ENCODE measurements at places on chromosomes 13 and 19.

GRCh38 chr13:80584785-80585184 is 243.9 kb upstream of the SPRY2 start:
- DNase-seq: no peak

DNA sequence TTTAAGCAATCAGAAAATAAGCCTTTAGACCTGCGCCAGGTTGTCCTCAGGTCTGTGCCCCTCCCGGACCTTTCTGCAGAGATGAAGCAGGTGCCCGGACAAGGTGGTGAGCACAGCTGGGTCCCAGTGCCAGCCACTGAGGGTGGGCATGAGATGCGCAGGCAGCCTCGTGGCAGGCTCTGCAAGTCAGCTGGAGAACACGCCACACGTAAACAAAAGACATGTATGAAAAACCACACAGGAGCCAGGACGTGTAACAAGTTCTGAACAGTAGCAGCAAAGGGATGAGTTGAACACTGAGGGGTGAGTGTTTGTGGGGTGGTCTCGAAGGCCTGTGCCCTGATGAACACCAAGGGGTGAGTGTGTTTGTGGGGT is 68.8 kb upstream of the MCF2L start:
- no peak for DNase-seq

GRCh38 chr13:45296259-45296658 is 44.7 kb downstream of the TPT1 start:
- DNase-seq: no peak

DNA sequence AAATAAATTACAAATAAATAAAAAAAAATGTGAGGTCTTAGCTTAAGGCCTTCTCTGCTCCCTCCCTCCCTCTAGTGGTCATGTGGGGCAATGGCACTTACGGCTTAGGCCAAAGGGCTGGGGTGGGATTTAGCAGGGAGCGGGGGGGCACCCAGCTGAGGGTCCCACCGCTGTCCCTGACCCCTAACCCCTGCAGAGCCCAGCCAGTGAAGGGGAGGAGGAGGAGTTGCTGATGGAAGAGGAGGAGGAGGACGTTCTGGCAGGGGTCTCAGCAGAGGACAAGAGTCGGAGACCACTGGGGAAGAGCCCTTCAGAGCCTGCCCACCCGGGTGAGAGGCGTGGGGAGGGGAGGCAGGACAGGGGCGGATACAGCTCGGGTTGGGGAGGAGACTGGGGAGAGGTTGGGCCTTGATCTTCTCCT is 9.3 kb downstream of the MPND start:
- no peak for DNase-seq

GRCh38 chr13:80477661-80478443 is 136.9 kb upstream of the SPRY2 start:
- DNase-seq: no peak

DNA sequence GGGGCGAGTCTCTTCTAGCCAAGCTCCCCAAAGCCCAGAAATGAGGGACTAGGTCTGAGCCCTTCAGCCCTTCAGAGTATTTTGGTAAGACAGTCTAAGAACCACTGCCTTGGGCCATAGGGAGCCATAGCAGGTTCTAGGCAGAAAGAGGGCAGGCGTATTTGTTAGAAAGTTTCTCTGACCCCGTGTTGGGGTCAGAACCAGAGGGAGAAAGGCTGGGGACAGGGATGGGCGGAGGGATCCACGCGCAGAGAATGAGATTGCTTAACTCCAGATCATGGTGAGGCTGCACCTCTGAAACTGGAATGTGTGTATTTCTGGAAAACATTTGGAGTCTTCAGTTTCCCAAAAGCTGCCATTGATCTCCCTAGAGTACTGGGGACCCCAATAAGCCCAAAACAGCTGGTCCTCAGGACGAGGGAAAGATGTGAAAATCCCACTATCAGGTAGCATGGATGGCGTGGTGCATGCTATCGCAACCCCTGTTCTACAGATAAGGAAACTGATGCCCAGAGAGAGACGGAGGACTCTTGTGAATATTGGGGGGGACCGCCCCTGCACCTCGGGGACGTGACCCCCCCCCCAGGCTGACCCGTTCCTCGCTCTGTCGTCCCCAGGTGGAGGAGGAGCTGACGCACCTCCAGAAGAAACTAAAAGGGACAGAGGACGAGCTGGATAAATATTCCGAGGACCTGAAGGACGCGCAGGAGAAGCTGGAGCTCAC is 703 bp upstream of the TPM4 start:
- no peak for DNase-seq

- DNase-seq: no peak
Observed at GRCh38 chr13:32261567-32261966, 53.6 kb downstream of the ZAR1L start.

GRCh38 chr13:108146642-108147041 is 68.7 kb downstream of the LIG4 start:
- no peak for DNase-seq

GRCh38 chr13:70816853-70817252 is 708.6 kb upstream of the KLHL1 start:
- DNase-seq: no peak

GRCh38 chr13:77362166-77362565 is 35.3 kb upstream of the MYCBP2 start:
- DNase-seq: no peak

DNA sequence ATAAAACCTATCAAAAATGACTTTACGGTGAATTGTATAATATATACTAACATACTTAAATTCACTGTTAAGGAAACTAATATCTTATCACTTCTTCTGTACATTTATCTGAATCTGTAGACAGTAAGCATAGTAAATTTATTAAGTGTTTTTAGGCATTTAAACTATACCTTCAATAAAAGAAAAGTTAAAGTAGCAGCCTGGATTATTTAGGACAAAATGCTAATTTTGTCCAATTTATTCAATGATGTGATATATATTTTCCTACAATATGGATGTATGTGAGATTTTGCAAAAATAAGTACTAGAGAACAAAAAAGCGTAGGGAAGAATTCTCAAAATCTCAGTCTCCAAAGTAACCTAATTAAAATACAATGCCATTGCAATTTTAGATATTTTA is 299.9 kb downstream of the GPC5 start:
- no peak for DNase-seq

GRCh38 chr13:26813321-26813979 is 52.9 kb upstream of the GPR12 start:
- DNase-seq: no peak

GRCh38 chr13:94073007-94073744 is 406.3 kb downstream of the DCT start:
- no peak for DNase-seq

DNA sequence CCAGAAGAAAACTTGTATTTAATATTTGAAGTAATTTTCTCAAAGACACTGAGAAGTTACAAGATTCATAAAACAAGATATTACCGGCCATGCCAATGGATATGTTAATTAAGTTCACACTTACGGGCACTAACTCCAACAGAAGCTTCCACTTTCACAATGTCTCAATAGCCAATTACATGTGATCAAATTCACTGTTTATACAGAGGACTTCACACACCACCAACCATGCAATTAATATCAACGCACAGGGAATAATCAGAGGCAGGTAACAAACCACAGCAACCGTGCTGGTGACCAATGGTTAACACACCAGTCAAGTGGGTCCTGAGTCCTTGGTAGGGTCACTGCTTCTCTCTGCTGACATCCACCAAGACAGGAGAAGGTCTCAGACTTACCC is 5.9 kb upstream of the ACOD1 start:
- no peak for DNase-seq

DNA sequence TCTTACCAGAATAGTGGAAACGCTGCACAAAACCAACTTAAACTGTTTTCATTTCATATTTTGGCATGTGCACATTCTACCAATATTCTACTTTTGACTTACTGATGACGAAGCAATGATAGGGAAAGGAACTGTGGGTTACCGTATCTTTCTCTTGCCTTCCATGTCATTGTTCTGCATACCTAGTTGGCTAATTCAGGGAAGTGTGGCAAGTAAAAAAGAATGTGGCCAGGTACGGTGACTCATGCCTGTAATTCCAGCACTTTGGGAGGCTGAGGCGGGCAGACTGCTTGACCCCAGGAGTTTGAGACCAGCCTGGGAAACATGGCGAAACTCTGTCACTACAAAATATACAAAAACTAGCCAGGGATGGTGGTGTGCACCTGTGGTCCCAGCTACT is 108.2 kb downstream of the SIPA1L3 start:
- no peak for DNase-seq

- peak; percentile 77 for DNase-seq
Observed at GRCh38 chr19:16180611-16181010, 4.6 kb upstream of the FAM32A start.

- no peak for DNase-seq
Observed at GRCh38 chr19:3163230-3163886, 15.2 kb upstream of the S1PR4 start.

GRCh38 chr13:111323950-111324651 is 3.7 kb downstream of the TEX29 start:
- no peak for DNase-seq

DNA sequence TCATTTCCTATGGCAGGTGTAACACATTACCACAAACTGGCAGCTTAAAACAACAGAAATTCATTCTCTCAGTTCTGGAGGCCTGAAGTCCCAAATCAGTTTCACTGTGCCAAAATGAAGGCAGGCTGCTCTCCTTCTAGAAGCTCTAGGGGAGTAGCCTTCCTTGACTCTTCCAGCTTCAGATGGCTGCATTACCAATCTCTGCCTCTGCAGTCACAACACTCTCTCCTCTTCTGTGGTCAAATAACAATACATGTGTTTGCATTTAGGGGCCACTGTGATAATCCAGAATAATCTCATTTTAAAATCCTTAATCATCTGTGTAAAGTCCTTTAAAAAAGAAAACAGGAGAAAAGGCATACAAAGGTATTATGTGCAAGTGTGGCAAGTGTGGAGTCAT is 7.8 kb downstream of the DIAPH3 start:
- DNase-seq: no peak

DNA sequence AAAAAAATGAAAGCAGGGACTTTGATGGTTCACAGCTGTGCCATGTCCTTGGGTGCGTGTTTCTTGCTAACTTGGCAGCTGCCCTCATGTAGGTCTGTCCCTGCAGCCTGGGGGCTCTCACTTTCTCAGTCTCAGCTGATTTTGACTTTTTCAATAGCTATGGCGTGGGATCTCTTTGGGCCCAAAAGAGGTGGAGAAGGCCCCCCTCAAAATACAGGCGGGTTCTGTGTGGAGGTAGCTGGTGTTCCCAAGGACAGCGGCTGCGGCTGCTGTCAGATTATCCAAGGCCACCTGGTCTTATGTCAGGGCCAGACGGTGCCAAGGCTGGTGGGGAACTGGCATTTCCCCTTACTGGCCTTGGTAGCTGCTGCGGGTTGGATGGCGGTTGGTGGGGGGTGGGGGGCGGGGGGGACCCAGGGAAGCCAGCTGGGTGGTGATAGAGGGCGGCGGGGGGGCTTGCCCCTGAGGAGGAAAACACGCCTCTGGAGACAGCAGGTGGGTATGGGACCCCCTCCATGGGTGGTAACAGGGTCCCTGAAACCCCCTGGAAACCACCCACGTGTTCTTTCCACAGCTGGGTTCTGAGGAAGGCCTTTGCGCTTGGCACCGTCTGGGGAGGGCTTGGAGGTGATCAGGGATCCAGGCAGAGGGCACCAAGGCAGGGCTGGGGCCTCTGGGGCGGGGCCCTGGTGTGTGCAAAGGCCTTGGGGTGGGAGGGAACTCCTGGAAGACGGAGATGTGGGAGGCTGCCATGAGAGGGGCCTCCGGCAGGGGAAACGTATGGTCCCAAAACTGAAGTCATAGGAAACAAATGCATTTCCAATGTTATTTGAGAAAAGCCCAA is 4.1 kb downstream of the TIMM13 start:
- DNase-seq: no peak

DNA sequence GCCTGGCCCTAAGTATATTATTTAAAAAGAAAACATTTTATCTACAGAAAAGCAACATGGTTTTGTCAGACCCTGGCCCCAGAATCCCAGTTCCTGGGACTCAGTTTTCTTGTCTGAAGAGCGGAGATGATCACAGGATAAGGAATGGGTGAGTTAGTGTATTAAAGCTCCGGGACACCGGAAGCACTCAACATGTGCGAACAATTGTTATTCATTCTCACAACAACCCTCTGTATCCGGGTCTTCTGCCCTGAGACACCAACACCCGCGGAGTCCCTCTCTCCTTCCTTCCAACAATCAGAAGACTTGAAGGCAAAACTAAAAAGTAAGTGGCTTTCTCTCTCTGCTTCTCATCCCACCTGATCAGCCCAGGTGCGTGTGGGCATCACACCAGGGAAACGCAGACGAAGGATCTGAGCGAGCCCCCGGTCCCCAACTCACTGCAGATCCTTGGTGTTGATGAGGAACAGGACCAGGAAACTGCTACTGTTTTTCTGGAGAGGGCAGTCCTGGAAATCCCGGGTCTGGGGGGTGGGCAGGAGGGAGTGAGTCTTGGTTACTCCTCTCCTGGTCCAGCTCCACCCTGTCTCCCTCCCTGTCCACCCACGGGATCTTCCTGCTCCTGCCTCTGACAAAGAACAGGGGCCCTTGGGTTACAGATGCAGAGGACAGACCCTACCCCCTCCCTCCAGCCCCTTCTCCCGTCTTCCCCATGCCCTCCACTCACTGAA is 2.0 kb downstream of the GPR108 start:
- no peak for DNase-seq

DNA sequence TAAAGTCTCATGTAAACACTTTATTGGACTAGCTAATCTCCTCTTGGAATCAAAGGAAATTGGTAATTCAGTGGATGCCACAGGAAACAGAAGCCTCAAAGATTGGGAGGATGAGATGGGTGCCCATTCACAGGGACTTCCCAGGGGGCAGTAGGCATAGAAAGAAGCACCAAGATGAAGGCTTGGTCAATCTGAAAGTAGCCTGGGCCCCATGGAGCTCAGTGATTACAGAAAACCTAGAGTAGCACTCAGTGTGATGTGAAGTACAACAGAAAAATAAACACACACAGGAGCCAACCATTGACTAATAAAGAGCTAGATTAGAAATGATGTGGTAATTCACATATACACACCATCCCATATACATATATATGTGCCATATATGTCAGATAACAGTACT is 560.6 kb downstream of the TBC1D4 start:
- DNase-seq: no peak

DNA sequence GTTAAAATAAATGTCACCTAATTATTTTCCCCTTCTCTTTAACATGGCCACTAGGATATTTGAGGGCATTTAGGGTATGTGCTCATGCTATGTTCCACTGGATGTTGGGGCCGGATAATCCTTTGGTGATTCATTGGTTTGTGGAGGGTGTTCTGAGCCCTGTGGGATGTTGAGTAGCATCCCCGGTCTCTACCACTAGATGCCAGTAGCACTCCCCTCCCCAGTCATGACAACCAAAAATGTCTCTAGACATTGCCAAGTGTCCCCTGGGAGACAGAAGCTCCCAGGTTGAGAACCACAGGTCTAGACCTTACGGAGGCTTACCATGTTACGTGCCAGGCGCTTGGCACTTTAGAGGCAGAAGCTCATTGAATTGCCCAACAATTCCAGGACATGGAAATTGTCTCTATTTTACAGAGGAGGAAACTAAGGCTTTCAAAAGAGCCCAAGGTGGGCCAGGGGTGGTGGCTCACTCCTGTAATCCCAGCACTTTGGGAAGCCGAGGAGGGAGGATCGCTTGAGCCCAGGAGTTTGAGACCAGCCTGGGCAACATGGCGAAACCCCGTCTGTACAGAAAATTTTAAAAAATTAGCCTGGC is 14.1 kb downstream of the SHANK1 start:
- peak; percentile 55 for DNase-seq
